ENCODE measurements at places on chromosomes 6 and 20.

- no peak for DNase-seq
These were observed 129.1 kb downstream of the PACRG start for GRCh38 chr6:162856885-162857284.

DNA sequence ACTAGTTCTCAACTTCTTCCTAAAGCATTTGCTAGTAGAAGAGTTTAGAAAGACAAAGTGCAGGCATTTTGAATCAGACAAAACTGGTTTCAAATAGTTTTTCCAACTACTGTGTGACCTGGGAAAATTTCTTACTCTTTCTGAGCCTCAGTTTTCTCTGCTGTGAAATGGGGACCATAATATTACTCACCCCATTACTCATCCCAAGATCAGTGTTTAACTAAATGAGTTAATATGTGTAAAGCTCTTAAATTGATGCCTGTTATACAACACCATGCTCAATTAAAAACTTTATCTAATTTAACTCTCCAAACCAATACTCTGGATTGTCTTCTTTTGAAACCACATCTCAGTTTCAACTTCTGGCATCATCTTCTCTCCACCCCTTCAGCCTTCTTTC, 87.4 kb downstream of the DNAH8 start:
- DNase-seq, result no peak

DNA sequence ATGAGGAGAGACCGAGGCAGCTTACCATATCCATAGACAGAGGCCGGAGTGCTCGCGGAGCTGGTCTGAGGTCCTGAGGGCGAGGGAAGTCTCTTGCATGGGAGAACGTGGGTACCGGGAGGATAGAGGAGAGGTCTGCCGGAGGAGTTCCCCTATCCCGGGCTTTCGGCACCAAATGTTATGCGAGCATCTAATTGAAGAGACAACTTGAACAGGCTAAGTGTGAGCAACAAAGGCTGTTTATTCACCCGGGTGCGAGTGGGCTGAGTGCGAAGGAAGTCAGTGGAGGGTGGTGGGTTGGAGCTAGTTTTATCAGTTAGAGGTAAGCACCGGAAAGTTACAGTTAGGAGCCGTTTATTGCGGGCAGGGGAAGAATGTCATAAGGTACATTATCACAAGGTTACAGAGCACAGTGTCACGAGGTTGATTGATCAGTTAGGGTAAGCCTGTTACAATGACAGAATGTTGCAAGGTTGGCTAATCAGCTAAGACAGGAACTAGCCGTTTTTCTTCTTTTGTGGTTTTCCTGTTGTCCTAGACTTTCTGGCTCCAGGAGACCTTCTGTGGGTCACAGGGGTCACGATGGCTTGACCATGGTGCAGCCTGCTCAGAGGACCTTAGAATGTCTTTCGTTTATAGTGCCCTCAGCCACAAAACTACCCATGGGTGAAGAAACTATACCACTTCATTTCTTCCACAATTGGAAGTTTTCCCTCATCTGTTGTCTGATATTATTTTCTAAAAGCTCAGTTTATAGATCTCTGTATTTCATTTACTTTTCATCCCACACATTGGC, 746.0 kb upstream of the ADGRB3 start:
- DNase-seq, result no peak

DNA sequence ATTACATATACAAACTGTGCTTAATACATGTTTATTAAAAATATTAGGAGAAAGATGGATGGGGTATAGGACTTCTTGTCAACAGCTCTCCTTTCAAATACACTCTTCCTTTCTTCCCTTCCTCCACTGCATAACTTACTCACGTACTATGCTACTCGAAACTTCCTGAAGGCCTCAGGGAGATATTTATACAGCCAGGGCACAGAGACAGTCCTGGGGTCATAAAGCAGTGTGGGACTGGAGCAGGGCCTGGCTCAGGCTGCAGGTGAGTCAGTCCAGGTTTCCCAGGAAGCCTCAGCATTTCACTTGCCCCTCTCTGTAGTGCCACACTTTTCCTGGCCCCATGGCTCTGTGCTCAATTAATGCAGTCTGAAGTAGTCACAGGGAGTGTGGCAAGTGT, 157.0 kb downstream of the UBE3D start:
- no peak for DNase-seq

GRCh38 chr20:47950913-47951283, 165.6 kb upstream of the SULF2 start:
- DNase-seq, result no peak

DNA sequence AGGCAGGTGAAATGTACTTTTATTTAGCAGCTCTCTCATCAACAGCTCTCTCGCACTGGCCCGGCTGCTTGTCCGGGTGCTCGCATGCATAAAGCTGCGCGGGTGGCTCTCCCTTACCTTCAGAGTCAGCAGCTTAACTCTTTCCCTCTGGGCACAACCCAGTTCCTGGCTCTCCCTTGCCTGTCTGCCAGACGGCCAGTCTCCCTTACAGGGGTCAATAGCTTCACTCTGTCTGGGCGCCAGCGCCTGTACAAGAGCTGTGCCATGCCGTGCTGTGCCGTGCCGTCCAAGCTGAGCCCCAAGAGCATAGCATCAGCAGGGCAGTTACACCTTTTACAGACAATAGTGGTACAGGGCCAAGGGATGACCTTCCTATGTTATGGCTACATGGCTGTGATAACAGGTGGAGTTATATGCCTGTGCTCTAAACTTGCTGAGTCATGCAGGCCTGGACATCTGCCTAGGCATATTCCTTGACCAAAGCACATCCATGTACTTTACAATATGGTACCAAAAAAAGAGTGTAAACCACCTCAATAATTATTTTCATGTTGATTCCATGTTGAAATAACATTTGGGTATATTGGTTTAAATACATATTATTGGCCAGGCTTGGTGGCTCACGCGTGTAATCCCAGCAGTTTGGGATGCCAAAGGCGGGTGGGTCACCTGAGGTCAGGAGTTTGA, 47.9 kb downstream of the BLTP3A start:
- DNase-seq, result no peak

DNA sequence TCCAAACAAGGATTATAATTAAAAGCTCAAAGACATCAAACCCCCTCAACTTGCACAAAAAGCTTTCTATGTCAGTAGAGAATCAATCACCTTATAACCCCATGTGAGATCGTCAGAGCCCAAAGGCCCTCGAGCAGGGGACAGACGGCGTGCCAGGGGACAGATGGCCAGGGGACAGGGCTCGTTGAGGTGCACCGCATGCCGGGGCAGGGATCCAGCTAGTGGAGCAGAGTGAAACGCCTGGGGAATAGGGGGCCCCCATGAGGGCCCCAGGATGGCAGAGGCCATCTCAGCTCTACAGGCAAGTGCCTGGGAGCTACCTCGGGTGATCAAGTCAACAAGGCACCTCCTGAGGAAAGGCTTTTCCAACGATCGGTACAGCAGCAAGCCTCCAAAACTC, 28.6 kb downstream of the DIDO1 start:
- DNase-seq, result no peak

DNA sequence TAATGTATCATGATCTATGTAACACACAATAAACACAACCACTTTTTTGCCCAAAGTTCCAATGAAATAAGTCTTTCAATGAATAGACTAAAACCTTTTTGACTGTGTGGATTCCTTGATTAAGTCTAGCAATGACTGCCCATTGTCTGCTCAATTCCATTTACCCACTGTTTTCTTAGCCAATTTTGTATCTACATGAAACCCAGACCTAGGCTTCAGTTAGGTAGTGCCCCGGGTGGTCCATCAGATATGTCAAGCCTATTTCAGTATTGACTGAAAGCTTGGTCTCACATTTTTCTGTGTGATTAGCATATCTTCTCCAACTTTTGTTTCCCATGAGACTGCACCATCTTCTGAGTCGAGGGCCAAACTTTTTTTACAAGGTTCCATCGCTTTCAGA, 615.0 kb downstream of the C6orf118 start:
- no peak for DNase-seq

DNA sequence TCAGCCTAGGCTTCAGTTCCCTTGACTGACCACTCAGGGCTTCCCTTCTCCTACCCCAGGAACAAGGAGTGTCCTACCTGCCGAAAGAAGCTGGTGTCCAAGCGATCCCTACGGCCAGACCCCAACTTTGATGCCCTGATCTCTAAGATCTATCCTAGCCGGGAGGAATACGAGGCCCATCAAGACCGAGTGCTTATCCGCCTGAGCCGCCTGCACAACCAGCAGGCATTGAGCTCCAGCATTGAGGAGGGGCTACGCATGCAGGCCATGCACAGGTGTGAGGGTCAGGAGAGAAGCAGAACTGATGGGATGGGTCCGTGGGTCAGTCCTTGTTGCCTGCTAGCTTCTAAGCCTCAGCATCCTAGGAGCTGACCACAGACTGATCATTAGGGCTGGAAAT, 1.6 kb downstream of the RING1 start:
- no peak for DNase-seq

GRCh38 chr20:50569864-50570836, 60.0 kb downstream of the PTPN1 start:
- DNase-seq, result no peak

DNA sequence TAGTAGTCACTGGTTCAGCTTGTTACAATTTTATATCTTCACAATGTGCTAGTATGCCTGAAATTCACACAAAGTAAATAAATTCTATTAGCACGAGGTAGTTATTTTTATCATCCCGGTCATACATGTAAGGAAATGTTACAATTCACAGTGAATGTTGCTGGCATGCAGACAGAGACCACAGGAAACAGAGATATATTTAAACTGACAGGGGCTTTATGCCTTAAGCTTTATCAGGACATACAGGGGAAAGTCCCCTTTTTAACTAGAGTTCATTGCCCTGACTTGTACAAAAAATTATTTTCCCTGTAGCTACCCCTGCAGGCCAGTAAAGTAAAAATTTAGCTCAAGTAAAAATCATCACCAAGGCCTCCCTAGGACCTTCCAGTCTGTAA, 712.0 kb upstream of the NRSN1 start:
- no peak for DNase-seq

GRCh38 chr20:47875297-47876025, 90.2 kb upstream of the SULF2 start:
- DNase-seq, result no peak
